Glomerular endothelial cell (primary cell): ENCODE measurements at places on chromosomes 1 and 21. TPM values are rescaled to one million over a fixed set of nuclear protein-coding genes. Genes with fewer than 3 reads are reported as not detected.

The CYYR1 gene
- total RNA-seq: 24.1 and 28.2 TPM in 2 replicates

The RASAL2 gene
- 30.2 and 35.9 TPM in 2 replicates for total RNA-seq

The UBR4 gene
- 100 and 186 TPM in 2 replicates for total RNA-seq

The MECR gene
- total RNA-seq: 25.1 and 26.7 TPM in 2 replicates

The AZIN2 gene
- 4.7 and 5.1 TPM in 2 replicates for total RNA-seq

The CTTNBP2NL gene
- 44.0 and 46.1 TPM in 2 replicates for total RNA-seq

The SH2D1B gene
- not detected in 2 replicates for total RNA-seq

DNA sequence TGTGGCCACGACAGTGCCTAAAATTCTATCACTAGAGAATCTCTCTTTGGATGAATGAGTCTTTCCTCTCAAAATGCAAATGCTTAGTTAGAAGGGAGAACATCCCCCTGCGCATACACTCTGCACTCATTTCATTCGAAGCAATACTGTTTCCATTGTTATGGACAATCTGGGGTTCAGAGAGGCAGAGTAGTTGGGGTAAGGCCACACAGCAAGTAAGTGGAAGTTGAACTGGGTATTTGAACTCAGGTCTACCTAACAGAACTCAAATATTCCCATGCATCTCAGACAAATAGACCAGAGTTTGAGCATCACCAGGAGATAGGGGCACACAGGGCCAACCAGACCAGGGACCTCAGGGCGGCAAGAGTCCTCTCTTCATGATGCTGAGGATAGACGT lies 25.5 kb downstream of the RAP1GAP start:
- DNase-seq: no peak

DNA sequence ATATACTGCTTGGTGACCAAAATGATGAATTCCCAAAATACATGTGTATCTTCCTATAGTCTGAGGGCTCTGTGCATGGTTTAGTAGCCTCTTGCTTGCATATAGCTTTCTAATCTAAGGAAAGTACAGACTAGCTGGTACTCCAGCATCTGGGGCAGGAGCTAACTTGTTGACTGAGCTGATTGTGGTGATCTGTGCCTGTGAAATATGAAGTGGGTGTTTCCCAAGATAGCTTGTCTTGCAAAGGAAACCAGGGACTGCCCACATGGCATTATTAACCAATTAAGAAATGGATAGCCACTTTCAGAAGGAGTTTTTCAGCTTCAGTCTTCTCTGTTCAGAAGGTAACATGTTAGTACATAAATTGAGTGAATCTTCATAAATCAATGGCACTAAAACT lies 219.8 kb downstream of the NEGR1 start:
- DNase-seq: no peak

GRCh38 chr1:57324388-57324787 lies 99.5 kb downstream of the DAB1 start:
- DNase-seq: no peak

DNA sequence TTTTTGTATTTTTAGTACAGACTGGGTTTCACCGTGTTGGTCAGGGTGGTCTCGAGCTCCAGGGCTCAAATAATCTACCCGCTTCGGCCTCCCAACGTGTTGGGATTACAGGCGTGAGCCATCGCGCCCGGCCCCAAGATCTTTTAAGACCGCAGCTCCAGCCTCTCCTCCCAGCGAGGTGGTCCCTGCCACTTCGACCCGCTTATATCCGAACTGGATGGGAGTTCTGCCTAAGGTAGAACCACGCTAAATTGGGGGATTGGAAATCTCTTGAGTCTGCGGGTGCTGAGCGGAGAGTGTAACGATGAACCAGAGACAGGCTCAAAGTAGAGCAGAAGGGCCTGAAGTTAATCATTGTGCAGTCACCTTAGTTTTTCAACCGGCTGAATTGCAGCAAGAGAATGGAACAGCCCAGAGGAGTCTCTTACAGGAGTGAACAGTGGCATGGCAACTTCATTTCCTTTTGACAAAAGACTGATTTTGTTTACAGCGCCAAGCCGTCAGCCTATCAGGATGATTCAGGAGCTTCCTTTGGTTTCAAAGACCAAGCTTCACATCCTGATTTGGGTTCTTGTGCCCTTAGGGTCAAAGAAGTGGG lies 726 bp upstream of the CYB5R1 start:
- no peak for DNase-seq

DNA sequence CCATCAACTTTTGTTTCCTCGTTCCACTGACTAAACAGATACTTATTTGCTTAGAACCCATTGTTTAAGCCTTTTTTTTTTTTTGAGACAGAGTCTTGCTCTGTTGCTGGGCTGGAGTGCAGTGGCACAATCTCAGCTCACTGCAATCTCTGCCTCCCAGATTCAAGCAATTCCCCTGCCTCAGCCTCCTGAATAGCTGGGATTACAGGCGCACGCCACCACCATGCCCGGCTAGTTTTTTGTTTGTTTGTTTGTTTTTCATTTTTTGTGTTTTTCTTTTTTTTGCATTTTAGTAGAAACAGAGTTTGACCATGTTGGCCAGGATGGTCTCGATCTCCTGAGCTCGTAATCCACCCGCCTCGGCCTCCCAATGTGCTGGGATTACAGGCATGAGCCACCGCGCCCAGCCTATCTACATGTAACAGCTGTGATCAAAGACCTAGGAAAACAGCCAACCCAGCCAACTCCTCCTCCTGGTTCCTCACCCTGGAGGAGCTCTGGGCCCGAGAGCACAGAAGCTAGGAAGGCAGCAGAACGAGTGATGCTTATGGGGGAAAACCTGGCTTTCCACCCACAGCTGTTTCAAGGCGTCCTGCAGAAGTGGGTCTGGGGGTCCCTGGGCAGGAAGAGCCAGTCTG lies 32.9 kb downstream of the KCNN3 start:
- no peak for DNase-seq

GRCh38 chr1:64936956-64937355 lies 29.4 kb downstream of the JAK1 start:
- no peak for DNase-seq
